ENCODE measurements at places on chromosomes 2 and 18.
A peak's percentile ranks its signal among the peaks of the same experiment; 100 is the strongest.

DNA sequence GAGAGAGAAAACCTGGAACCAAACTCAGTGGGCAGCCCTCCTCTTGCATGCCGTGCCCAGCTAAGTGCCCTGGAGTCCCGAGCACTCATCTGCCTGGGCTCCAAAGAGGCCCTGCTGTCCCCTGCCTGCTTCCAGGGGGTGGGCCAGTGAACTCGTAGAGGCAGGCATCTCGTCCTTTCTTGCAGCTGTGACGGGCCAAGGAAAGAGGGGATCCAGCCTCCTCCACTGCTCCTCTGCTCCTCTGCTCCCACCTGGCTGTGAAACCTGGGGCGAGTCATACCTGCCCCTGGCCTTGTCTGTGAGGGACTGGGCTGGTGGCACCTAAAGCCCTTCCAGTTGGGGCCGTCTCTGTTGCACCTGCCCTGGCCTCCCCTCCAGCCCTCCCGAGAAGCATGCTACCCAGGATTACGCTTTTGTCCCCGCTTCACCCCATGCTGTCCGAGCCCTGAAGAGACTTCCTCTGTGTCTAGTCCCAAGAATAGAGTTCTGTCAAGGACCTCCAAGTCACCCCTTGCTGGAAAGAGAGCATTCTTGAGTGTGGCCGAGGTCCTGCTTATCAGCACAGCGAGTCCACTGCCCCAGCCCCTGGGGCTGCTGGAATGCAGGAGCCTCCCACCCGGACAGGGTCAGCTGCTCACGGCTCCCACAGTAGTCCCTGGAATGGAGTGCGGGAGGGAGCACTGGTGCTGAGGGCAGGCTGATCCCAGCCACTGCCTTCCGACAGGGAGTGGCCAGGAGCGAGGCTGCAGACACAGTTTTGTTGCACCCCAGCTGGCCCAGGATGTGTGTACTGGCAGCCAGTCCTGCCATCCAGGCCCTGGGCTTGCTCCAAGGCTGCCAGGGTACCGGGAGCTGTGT lies 14.3 kb downstream of the KCNK3 start:
- no peak for DNase-seq

- DNase-seq = no peak
Measured at GRCh38 chr18:79425569-79425886, 29.8 kb downstream of the NFATC1 start.

- DNase-seq = peak; percentile 68
Measured at GRCh38 chr2:33298233-33298632, 178.2 kb upstream of the RASGRP3 start.

GRCh38 chr2:100393362-100393761 lies 24.1 kb downstream of the CHST10 start:
- DNase-seq = no peak

DNA sequence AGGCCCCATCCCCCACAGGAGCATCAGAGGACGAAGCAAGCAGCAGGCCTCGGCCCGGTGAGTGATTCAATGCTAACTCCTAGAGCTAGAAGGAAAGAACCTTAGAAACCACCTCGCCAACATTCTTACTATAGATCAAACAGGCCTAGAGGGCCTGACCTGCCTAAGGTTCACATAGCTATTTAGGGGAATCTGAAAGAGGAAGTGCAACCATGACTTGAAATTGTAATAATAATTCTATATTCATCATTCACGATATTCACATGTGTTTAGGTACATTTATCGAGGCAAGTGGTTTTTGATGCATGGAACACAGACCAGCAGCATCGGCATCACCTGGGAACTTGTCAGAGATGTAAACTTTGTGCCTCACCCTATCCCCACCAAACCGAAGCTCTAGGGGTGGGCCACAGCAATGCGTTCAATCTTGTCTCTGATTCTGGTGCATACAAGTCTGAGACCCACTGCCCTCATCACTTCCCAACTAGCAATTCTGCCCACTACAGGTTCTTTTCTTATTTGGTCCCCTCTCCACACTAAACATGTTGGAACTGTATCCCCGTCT lies 78.0 kb upstream of the DNMT3A start:
- DNase-seq = no peak

DNA sequence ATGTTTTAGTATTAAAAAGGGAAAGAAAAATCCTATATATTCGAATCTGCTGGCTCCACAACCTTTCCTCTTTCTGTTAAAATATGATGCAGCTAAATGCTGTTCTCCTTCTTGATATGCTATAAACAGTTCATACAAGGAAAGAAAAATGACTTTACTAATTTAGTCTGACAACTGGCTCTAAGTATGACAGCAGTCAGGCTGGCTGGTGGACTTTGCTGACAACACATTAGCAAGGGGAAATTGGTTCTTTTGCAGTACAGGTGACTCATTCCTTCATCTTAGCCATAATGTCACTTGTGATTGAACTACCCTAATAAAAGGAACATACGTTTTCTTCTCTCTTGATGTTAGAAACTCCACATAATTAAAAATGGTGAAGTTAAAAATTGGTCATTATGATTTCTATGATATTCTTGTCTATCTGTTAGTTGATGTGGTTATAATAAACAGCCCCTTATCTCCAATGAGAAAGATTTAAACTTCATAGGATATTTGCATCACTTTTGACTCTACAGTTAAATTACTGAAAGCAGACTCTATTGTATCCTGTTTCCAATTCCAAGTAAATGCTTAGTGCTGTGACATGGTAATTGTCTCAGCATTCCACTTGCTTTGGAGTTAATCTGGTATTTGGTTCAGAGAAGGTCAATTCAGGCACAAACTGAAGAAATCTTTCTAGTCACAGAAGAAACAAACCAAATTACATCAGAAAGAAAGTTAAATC lies 315.3 kb upstream of the GULP1 start:
- no peak for DNase-seq

- DNase-seq = no peak
Measured at GRCh38 chr2:3100386-3100785, 277.2 kb downstream of the EIPR1 start.

DNA sequence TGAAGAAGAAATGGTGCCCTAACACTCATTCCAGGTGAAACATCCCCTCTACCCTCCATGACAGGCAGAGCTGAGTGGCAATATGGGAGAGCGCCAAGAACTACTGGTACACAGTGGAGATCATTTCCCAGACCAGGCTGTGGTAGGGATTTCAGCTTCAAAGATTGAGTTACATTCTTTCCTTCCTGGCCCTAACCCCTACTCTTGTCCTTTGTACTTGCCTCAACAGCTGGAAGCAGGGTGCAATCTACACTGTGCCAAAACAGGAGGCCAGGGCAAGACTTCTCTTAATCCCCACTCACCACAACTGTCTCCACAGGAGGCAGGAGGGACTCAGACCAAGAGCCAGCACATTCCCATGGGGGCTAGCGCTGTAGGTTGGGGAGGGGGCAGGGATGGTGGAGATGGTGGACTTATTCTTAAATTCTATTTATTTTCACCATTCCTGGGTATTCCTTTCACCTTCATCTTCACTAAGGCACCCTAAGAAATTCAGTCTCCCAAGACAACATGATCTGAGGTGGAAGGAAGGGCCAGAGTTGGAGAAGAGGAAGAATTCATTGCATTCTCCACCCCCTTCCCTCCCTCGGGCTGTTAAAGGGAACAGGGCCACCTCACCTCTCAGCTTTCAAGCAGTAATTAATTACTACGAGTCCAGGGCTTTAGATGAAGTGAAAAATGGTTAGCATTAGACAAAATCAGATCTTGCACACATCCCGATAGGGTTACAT lies 65.9 kb downstream of the AAK1 start:
- no peak for DNase-seq

DNA sequence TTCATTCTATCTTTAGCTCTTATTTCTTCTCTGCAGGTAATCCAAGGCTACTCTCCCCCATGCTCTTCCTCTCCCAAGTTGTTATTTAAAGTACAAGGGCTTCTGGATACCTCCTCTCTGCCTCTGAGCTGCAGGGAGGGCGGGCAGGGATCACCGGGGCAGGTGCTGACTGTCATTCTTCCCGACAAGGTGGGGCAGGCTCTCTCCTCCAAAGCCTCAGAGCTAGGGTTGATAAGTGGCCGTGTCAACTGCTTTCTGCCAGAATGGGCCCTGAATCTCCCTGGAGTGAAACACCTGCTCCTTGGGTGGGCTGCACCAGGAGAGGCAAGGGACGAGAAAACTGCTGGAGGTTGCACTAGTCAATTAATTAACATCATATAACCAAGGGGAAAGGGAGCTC lies 250.3 kb downstream of the SLC4A3 start:
- DNase-seq = no peak

- DNase-seq = no peak
Measured at GRCh38 chr2:216160786-216161185, 51.6 kb downstream of the XRCC5 start.

DNA sequence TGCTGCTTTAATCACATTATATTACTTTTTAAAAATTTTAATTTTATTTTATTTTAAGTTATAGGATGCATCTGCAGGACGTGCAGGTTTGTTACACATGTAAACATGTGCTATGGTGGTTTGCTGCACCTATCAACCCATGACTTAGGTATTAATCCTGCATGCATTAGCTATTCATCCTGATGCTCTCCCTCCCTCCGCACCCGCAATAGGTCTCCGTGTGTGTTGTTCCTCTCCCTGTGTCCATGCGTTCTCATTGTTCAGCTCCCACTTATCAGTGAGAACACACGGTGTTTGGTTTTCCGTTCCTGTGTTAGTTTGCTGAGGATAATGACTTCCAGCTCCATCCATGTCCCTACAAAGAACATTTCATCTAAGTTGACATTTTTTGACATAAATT lies 283.2 kb downstream of the CYRIA start:
- DNase-seq = no peak
